Stimulated activated CD4-positive, alpha-beta T cell treated with anti-CD3 and anti-CD28 coated beads, Interleukin-15, amount 100 ng/mL, for 1 hour (primary cell): ENCODE measurements at places on chromosomes 1 and 21.

GRCh38 chr1:204072931-204073836 lies at the start of gene SOX13:
TSS of gene SOX13 (plus strand) at chr1:204073115. CDS start at chr1:204112916, 39,801 bp downstream.
- no peak for DNase-seq

- no peak for DNase-seq
Measured at GRCh38 chr1:182601416-182601786, 2.8 kb downstream of the RGS16 start.

DNA sequence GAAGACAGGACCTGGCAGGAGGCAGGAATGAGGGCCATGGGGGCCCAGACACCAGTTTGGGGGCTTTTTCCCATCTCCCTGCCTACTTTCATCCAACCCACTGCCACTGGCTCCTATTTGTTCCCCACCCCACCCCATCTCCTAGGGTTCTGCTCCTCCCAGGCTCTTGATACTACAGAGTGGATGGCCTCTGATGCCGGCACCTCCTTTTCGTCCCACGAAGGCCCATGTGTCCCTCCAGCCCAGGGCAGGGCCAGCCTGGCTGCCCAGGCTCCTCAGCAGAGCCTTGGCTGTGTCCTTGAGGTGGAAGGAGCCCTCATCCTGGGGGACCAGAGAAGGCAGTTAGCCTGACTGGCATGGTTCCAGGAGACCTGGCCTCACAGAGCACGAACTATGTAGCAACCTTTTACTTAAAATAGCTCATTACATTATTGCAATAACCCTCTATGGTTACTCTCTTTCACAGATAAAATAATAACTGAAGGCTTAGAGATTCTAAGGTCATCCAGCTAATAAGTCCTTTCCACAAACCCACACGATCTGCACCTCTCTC lies 3.5 kb downstream of the POMGNT1 start:
- DNase-seq, result no peak

GRCh38 chr1:198253259-198253658 lies 96.5 kb downstream of the NEK7 start:
- DNase-seq, result no peak

DNA sequence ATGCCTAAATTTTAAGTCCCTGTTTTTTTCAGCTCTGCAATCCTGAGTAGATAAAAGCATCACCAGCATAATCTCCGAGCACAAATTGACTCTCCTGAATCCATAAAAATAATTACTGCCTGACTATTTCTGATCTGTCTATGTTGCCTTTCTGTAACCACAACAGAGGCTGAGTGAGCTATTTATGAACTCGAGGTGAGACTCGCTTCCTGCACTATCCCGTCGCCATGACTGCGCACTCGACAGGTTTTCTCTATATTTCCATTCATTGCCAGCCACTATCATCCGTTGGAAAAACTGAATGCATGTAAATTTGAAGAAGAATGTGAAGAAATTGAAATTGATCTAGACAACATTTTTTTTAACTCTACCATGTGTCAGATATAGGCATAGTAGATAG lies 897.2 kb downstream of the ADGRL2 start:
- DNase-seq, result no peak

DNA sequence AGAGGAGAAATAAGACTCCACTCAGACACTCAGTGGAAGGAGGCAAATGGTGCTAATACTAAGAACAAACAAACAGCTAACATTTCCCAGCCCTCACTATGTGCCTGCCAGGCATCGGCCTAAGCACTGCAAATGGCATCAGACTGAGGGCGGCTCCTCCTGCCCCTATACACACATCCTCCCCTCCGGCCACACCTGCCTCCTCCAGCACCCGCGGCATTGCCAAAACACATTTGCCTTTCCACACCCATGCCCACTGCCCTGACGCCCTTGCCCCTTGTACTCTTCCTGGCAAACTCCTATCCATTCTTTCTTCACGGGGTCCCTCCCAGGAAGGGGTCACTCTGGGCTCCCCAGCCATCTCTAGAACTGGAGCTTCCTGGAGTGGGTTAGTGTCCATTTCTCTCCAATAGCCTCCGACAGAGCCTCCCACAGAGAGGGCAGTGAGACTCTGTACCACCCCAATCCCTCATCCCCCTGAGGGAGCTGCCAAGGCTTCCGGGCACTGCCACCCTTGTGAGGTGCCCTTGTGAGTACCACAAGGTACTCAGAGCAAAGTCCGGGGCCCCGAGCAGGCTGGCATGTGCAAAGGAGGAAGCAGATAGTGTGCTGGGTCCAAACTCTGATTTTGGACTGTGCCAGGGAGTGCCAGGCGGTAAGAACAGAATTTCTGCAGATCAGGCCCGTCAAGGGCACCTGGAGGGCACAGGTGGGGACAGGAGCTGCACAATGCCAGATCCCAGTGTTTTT lies 959 bp downstream of the AKR7A3 start:
- DNase-seq, result no peak

DNA sequence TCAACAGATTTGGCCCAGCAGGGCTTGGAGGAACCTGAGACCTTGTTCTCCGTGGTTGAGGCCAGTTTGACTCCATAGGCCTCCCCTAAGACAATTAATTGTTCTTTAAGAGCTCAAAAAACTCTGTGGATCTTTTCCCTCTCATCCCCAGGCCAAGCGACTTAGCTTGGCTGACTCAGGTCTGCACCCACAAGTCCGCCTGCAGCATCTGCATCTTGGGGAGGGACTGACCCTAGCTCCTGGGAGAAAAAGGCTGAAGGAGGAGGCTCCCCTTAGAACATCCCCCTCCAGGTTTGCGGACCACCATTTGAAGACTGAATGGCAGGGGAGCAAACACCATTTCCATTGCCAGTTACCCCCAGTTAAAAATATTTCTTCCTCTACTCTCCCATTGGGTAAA lies 1.5 kb upstream of the HES2 start:
- DNase-seq, result no peak

GRCh38 chr1:59549903-59550302 lies 253.0 kb downstream of the FGGY start:
- no peak for DNase-seq

GRCh38 chr21:42632771-42633690 lies 20.4 kb upstream of the PDE9A start:
- DNase-seq, result no peak

DNA sequence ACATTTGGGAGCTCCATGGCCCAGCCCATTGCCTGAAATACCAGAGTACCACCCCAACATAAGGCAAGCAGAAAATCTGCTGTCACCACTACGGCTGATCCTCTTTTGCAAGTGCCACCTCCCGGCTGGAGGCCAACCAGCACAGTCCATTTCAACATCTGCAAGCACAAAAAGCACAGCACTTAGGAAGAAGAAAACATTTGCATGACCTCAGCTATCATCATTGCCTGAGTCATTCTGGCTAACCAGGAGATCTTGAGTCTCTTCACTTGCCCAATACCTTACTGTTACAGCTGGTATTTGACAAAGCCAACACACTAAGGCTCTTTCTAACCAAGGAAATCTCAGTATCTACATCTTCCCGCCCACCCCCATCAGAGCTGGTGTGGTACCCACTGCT lies 55.9 kb downstream of the NEK7 start:
- DNase-seq, result no peak

DNA sequence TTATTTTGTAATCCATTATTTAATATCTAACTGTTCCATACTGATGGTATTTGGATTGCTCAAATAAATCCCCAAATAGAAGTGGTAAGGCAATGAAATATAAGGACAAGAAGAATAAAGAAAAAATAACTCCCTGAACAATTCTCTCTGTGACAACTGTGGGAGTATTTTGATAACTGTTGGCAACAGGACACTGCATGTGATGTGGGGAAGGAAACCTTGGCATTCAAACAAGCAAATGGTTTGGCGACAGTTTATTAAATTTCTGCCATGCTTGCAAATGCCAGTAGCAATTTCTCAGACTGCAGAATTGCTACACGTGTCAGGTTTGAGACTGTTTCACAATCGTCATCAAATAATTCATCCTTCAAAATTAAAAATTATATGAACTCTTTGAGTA lies 8.6 kb upstream of the MRPL39 start:
- no peak for DNase-seq

GRCh38 chr1:203325418-203326091 lies 20.2 kb downstream of the BTG2 start:
- DNase-seq, result no peak

GRCh38 chr1:41927118-41927517 lies 8.4 kb upstream of the HIVEP3 start:
- no peak for DNase-seq

DNA sequence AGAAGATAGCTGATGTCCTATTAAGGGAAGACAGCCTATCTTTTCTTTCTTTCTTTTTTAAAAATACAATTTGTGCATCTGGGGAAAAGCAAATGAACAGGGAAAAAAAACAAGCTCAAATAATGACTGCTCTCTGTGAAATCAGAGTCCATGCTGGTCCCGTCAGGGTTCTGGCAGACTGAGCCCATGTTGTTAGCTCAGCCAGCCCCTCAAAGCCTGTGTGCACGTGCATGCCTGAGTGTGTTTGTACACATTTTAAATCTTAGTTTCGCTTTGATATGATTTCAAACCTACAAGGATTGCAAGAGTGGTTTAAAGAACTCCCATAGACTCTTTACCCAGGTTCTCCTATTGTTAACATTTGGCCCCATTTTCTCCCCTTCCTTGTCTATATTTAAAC lies 231.8 kb upstream of the GREM2 start:
- no peak for DNase-seq

DNA sequence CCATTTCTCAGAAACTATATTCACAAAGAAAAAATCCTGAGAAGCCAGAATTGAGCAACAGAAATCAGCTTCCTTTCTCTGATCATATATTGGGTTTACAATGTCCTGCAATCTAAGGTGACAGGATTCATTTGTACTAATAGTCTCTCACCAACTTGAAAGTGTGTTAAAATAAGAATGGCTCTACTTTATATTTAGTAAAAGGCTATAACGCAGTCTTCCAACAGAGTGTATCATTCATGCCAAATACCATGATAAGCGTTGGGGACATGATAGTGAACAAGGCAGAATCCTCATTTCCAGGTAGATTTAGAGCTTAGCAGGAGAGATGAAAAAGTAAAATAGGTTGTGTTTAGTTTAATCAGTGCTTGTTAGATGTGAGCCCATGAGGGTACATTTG lies 519.2 kb upstream of the ZRANB2 start:
- no peak for DNase-seq

GRCh38 chr1:187689129-187689528 lies 860.4 kb downstream of the PLA2G4A start:
- no peak for DNase-seq

- no peak for DNase-seq
Measured at GRCh38 chr1:116433275-116434257, 60.5 kb downstream of the ATP1A1 start.

GRCh38 chr1:162062542-162063015 lies 6.9 kb upstream of the NOS1AP start:
- no peak for DNase-seq

GRCh38 chr1:53572815-53573173 lies 113.6 kb downstream of the DMRTB1 start:
- no peak for DNase-seq

DNA sequence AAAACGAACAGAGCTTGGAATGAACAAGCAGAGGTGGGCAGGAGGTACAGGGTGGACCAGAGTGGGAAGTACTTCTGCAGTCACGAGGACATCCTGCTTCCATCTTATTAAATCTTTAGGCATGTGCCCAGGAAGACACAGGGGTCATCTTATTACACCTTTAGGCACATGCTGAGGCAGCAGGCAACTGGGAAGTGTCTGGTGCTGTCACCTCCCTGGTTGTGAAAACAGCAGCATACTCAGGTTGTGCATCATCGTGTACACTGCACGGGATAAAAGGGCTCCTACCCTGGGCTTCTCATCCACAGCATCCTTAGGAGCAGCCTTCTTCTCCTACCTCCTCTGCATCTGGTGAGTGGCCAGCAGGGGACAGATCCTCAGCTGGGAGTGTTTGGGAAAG lies at the start of gene LCE3C:
TSS of gene LCE3C (plus strand) at position 301 of the 400 bp plus-strand sequence. CDS start 498 bp downstream, outside the sequence.
- no peak for DNase-seq

DNA sequence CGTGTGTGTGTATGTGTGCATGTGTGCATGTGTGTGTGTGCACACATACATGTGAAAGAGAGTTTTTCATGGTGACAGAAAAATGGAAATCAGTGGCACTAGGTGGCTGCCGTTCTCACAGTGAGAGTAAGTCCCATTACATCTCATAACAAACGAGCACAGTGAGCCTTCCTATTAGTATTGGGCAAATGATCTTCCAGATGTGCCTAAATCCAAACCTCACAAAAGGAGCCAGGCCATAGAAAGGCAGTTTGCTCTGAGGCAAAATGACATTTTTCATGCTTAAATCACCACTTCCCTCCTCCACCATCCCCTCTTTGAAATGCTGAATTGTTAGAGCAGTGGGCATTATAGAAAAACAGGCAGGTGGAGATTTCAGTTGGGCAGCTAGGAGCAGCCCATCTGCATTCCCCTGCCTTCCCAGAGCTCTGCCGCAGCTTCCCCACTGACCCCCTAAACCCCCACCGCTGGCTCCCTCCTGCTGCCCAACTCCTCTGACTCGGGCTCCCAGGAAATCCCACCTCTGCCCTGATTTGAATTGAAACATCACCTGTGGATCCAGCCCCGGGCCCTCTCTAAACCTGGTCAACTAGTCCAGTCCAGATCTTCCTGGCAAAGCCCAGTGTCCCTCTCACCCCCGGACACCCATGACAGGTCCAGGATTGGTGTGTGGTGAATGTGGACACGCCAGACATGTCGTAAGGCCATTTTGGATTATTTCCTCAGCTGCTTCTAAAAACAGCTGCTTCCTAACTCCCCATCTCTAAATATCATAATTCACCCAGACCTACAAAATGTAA lies 190.5 kb downstream of the SEC16B start:
- DNase-seq, result no peak

GRCh38 chr1:223727541-223727940 lies 15.2 kb downstream of the CAPN2 start:
- DNase-seq, result no peak

GRCh38 chr21:17089091-17089491 lies 423.8 kb upstream of the CXADR start:
- DNase-seq, result no peak

- DNase-seq, result no peak
Measured at GRCh38 chr1:22784317-22784716, 73.7 kb downstream of the EPHB2 start.

DNA sequence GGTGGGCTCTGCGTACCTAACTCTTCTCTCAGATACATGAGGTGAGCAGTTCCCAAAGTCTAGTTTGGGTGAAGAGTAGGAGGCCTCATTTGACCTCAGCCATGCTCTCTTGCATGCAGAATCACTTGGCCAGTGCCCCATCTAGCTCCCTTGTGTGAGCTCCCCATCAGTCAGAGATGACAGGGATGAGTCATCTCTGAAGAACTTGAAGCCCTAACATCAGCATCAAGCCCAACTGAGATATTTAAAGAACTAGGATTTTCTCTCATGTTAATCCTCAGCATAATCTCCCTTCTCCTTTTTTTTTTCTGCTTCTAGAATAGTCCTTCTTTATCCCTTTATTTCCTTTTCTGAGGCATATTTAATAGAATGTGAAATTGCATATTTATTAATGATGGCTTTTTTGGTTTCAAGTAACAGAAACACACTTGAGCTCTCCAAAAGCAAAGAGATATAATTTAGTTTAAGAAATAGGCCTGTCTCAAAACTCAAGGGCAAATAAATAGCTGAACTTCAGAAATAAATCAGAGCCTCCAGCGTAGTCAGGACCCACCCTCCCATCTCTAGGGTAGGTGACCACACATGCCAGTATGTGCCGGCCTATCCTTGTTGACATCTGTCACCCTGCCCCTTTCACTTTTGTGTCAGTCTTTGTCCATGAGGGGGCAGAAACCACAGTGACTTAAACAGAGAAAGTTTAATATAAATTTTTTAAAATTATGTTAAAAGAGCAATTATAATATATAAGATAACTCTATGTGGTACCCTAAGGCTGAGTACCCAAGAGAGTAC lies 112.3 kb downstream of the TSEN15 start:
- no peak for DNase-seq
